ENCODE measurements at places on chromosomes 1 and 21.
A peak's percentile ranks its signal among the peaks of the same experiment; 100 is the strongest.

GRCh38 chr1:3129133-3129490, 60.1 kb downstream of the PRDM16 start:
- DNase-seq: no peak

- no peak for DNase-seq
Observed at GRCh38 chr1:5424802-5425703, 567.2 kb downstream of the NPHP4 start.

DNA sequence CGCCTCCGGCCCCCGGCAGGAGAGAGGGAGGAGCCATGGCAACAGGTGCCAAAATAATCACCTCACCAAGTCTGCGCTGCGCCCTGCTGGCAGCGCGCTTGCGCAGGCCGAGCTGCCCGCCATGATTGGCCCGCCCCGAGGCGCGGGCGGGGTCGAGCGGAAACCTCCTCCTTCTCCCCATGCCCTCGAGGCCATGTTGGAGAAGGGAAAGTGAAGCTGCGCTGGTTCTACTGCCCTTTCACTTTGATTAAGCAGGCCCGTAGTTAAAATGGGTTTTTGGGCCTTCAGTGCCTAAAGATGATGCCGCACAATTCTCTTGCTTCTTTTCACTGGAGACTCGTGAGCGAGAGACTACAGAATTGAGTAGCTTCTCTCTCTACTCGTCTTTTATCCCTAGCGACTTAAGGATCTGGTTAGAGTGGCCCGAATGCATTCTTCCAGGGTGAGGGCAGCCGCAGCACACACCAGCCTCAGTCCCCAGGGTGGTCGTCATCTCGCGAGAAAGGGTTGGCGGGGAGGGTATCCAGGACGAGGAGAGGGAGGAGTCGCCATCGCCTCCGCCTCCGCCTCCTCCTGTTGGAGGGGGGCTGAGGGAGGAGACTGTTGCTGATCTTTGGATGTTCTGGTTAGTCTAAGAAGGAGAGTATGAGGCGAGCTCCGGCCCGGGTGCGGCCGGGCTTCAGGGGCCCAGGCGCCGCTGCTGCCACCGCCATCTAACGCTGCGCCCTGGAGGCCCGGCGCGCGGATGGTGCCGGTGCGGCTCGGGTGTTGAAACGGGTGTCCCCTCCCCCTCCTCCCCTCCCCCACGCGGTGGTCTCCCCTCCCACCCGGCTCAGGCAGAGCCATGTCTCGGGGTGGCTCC, at the start of gene DCAF6:
Gene DCAF6 (plus strand): TSS at position 616 of the 862 bp plus-strand sequence. CDS start 229 bp downstream, at position 845.
- peak; percentile 99 for DNase-seq

DNA sequence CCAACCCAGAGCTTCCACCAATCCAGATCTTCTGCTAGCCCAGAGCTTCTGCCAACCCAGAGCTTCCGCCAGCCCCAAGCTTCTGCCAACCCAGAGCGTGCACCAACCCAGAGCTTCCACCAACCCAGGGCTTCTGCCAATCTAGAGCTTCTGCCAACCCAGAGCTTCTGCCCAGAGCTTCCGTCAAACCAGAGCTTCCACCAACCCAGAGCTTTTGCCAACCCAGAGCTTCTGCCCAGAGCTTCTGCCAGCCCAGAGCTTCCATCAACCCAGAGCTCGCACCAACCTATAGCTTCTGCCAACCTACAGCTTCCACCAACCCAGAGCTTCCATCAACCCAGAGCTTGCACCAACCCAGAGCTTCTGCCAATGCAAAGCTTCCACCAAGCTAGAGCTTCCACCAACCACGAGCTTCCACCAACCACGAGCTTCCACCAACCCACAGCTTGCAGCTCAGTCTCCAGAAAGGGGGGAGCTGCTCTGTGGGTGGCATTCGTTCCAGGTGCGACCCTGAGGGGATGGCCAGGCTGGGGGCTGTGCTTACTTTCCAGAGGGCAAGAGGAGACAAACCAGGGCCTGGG, 23.8 kb downstream of the CRYAA start:
- DNase-seq: no peak

GRCh38 chr21:45547545-45547900, 5.3 kb upstream of the SLC19A1 start:
- DNase-seq: no peak

DNA sequence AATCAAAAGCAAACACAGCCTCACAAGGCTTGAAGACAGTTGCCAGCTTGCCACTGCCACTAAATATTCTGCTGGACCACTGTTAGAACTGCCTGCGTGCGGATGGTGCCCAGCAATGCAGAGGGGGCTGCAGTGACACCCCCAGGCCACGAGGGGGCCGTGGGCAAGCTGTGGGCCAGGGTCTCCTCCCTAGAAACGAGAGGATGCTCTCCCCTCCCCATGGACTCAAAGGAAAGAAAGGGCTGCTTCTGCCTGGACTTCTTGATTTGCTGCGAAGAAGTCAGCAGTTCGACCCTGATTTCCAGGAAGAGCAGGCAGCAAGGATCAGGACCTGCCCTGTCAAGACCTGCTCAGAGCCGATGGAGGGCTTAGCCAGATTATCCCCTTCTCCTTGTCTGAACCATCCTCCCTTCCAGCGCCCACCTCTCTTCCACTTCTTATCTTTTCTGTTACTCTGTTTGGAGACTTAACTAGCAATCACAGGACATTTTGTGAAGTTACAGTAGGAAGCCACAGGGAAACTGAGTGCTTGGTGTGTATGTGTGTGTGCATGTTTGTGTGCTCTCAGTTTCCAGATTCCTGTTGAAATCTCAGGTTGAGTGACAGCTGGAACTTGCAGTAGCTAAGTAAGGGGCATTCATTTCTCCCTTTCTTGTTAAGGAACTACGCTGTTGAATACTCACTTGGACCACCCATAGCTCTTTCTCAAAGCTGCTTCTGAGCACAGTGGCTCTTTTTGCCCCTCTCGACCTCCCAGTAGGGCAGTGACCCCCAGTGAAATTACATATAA, 2.7 kb downstream of the MAN1C1 start:
- no peak for DNase-seq

- peak; percentile 25 for DNase-seq
Observed at GRCh38 chr1:17173217-17173616, 31.7 kb upstream of the PADI1 start.

- peak; percentile 79 for DNase-seq
Observed at GRCh38 chr1:91924146-91924545, 25.1 kb upstream of the BRDT start.

- DNase-seq: no peak
Observed at GRCh38 chr1:6244401-6245049, 546 bp downstream of the HES3 start.
